ENCODE measurements at places on chromosomes 5 and 9.

- no peak for DNase-seq
Measured at GRCh38 chr5:151724360-151724759, 34.1 kb downstream of the ATOX1 start.

DNA sequence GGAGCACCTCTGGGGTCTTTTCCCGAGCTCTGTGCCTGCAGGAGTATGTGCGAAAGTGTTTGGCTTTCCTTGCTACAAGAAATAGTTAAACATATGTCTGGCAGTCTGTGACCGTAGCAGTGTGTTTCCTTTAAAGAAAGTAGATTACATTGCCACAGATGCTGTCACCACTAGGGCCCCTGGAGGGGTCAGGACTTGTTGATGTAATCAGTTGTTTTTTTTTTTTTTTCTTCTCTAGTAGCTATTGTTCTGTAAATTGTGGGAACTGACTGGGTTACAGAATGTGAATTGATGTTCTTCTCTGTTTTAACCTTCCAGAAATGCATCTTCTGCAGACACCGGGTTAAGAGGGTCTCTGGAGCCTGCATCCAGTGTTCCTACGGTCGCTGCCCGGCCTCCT, 345.6 kb downstream of the KDM4C start:
- DNase-seq, result no peak

- no peak for DNase-seq
Measured at GRCh38 chr9:87008667-87009066, 61.4 kb upstream of the GAS1 start.

DNA sequence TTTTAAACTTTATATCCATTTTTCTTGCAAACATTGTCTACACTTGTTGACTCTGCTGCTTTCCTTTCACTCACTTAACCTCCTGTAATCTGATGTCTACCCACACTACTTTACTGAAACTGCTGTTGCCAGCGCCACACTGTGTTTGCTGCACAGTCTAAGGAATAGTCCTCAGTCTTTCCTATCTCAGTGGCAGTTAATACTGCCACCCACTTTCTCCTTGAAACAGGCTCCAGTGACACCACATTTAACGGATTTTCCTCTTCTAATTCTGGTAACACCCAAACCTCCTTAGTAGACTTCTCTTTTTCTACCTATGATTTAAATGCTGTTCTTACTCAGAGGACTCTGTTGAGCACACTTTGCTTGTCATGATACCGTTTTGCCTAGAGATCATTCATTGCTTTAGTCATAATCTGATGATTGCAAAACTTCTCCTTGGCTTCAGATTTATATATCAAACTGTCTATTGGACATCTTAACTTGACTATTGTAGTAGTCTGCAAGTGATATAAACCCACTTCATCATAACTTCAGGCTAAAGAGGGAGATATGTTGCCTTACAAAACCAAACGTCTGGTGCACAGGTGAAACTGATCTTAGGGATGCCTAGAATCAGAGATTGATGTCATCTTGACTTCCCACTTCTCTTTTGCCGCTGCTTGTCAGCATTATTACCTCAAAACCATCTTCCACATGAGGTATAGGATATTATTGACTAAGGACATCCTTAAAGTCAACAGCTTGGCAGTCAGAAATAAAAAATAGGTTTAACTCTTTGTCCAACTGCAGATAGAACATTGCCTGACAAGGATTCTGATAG, 94.1 kb downstream of the CDC42SE2 start:
- DNase-seq, result no peak

DNA sequence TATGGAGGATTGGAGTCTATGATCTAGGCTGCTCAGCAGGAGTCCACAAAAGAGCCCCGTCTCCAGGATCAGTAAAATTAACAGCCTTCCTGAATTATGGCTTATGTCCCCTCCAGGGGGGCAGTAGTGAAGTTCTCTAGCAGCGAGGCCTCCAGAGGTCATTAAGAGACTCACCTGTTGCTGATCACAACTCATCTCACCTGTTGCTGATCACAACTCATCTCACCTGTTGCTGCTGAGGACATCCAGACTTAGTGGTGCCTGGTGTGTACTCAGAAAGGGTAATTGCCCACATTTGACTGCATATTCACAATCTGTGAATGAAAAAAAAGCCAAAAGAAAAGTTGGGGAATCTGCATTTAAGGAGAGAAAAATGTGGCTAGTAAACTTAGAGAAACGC, 129.5 kb downstream of the SMARCA2 start:
- DNase-seq, result no peak

GRCh38 chr5:169569513-169569912, 14.1 kb upstream of the SPDL1 start:
- DNase-seq, result no peak

DNA sequence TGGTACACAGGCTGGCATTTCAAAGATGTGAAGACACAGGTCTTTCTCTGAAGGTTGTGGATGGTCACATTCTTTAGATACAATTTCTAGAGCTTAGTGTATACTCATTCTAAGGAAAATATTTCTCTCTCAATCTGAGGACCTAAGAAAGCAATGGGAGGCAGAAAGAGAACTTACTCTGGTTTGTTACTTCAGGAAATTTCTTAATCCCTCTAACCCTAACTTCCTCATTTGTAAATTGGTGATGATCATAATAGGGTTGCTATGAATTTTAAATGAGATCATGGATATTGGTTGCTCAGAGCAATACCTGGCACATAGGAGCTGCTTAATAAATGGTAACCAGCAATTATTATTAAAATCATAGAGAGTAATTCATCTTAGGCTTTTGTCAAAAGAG, 22.1 kb downstream of the FAM170A start:
- DNase-seq, result no peak

GRCh38 chr9:85157772-85158171, 488.2 kb downstream of the NTRK2 start:
- no peak for DNase-seq

- no peak for DNase-seq
Measured at GRCh38 chr5:173572431-173573125, 43.9 kb downstream of the BOD1 start.

- peak; percentile 37 for DNase-seq
Measured at GRCh38 chr9:92294297-92294676, 790 bp upstream of the IARS1 start.

DNA sequence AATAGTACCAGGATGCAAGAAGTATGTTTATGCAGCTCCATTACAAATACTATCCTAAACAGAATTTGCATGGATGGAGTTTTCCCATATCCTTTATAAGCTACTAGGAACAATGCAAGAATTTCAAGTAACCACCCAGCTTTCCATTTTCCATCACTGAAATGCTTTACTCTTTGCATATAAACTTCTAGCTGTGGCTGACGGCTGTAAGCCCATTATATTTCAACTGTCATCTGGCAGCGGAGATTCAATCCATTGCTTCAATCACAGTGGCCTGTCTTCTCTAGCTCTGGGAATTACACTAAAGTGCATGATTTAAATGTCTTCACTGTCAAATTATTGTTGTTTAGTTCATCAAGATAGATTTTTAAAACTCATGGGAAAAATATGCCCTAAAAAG, 64.2 kb upstream of the PAM start:
- DNase-seq, result no peak

GRCh38 chr5:108196276-108196675, 185.6 kb downstream of the FBXL17 start:
- no peak for DNase-seq

DNA sequence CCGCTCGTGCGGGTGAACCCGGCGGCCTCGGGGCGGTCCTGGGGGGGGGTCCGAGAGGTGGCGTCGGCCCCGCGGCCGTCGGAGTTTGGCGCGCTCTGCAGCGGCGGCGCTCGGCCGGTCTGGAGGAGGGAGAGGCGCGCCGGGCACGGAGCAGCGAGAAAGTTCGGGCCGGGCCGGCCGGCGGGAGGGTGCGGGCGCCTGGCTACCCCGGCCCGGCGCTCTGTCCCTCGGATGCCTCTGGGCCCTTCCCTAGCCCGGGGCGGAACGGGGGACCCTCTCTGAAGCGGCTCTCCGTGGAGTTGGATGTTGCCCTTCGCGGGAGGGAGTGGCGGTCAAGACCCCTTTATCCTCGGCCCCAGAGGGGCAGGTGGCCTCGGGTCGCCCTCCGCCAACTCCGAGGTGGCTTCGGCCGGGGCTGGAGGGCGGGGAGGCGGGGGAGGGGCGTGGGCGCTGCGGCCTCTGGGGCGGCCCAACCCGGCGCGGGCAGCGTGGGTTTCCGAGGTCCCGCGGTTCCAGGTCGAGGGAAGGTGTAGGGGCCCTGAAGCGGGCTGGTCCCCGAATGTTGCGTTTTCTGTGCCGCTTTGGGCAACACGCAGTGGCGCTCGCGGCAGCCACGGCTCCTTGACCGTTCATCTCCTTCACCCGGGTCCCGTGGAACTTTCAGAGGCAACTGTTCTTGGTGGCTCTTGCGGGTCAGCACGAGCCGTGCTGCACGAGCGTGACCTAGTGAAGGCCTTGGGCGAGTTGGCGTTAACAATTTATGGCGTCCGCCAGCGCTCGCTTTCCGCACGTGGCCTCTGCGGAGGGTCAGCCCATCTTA, 290.5 kb downstream of the DOCK8 start:
- DNase-seq, result no peak

DNA sequence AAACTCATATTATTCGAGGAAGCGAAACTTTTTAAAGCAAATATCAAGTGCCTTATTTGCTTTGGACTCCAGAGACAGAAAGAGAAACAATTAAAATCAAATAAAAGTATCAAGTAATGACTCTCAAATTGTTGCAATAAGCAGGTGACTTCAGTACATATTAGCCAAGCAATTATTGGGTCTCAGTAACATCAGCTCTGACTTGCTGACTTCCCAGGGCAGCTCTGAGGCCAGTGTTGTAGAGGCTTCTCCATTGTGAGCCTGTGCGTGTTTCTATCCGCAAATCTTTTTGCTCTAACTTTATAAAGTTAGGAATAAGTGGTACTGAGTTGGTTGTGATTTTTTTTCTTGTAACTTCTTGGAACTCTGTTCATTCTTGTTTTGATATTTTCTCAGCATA, 186.8 kb upstream of the PRLR start:
- DNase-seq, result no peak

DNA sequence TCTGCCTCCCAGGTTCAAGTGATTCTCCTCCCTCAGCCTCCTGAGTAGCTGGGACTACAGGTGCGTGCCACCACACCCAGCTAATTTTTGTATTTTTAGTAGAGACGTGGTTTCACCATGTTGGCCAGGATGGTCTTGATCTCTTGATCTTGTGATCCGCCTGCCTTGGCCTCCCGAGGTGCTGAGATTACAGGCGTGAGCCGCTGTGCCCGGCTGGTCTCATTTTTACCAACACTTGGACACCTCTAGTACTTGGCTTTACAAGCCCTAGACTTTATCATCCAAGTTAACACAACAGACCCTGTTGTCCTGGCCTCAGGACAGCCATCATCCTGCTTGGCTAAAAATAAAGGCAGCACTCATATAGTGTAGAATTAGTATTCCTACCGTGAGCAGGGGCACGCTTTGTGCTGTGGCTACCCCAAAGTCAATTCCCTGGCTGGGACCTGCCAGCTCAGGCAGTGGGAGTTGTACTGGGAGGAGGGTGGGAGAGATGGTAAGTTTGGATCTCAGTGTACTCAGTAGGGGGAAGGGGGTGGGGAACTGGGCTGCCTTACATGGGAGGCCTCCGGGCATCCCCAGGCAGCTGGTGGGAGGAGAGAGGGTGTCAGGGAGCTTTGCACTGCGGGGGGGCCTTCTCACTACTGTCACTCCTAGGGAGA, 6.6 kb downstream of the PDZD2 start:
- no peak for DNase-seq

- no peak for DNase-seq
Measured at GRCh38 chr5:27548484-27548883, 510.1 kb upstream of the CDH9 start.

DNA sequence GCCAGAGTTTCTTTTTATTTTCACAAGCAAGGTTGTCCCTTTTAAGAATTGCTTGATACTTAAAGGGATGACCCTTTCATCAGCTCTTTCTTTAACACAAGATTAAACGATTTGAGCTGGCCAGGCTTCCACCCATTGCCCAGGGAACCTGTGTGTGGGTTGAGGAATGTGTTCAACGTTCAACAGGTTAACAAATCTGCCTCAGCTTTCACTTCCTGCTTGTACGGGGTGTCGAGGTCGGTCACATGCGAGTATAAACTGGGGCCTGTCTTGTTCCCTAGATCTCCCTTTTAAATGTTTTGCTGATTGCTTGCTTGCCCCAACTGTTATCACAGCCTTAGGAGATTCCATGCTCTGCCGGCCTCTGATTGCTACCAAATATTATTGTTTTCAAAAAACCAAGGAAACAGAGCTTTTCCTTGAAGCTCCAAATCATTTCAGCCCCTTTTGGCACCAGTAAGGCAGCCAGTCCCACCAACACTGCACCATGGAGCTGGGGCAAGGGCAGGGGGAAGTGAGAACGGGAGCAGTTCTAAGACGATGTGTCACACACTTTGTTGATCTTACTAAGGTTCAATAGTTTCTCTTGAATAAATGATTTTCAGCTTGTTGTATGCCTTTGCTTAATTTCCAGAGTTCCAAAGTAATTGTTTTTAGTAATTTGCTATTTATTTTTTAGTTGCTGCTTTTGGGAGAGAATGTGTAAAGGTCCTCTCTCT, 10.7 kb upstream of the CLK4 start:
- DNase-seq, result no peak

DNA sequence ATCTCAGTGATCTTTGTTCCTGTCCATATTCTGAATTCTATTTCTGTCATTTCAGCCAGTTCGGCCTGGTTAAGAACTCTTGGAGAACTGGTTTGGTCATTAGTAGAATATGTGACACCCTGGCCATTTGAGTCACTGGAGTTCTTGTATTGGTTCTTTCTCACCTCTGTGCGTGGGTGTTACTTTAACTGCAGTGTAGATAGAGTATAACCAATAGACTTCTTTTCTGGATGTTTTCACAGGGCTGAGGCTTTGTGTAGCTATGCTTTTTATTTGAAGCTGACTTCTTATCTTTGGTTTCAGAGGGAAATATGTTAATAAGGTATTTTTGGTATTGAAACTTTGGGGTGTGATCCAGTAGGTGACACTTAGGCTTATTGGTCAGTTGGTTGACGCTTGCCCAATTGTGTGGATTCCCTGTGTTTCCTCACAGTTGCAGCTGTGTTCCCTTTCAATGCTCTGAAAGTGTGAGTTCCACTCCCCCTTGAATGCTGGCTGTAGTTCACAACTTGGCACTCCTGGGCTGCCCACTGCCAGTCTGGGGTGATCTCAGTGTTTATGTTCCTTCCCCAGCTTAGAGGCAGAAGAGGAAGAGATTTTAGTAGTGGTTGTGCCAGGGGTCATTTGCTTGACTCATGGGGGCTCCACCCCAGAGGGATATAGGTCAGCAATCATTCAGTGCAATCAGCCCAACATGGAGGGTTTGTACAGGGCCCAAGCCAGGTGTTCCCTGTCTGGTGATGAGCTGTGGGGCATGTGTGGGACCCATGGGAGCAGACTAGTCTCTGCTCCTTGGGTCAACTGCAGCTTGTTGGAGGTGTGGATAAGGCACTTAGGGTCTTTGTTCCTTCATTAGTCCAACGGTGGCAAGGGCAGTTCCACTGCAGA, 34.9 kb upstream of the TEK start:
- DNase-seq, result no peak

All from large intestine (tissue), 12 donors.